Posterior vena cava (tissue), 2 donors: ENCODE measurements at places on chromosomes 12 and 14. TPM values are rescaled to one million over a fixed set of nuclear protein-coding genes. Genes with fewer than 3 reads are reported as not detected.

- DNase-seq = peak; percentile 92
Observed at GRCh38 chr14:89794096-89794495, 160.4 kb downstream of the EFCAB11 start.

DNA sequence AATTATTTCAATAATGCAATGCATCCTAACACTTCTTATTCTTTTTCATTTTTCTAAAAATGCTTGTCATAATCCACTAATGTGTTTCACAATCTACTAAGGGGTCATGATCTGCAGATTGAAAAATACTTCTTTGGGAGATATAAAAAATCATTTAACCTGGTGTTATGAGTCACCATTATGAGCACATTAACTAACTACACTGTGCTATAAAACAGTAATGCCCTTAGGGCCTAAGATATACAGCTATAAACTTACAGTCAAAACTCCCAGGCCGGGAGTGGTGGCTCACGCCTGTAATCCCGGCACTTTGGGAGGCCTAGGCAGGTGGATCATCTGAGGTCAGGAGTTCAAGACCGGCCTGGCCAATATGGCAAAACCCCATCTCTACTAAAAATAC lies 14.2 kb downstream of the ATXN2 start:
- DNase-seq = no peak

GRCh38 chr12:45637242-45637641 lies 92.3 kb upstream of the ARID2 start:
- DNase-seq = no peak

GRCh38 chr14:103315351-103315911 lies 18.6 kb upstream of the EIF5 start:
- DNase-seq = peak; percentile 76

DNA sequence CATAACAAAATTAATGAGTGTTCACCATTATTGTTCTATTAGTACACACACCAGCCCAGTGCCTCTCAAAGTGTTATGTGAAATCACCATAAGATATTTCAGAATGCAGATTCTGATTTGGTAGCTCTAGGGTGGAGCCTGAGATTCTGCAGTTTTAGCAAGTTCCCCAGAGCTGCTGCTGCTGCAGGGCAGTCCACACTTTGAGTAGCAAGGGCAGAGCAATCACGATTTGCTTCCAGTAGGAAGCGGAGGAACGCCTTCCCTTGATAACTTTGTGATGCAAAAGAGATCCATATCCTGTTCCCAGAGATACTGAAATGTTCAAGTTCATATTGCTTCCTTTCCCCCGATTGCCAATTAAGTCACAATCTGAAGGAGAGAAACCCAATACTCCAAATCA lies 57.9 kb downstream of the SLC17A8 start:
- no peak for DNase-seq

GRCh38 chr12:13547283-13547682 lies 350.8 kb downstream of the EMP1 start:
- no peak for DNase-seq

- no peak for DNase-seq
Observed at GRCh38 chr12:64004641-64005040, 160.1 kb downstream of the SRGAP1 start.

GRCh38 chr12:45774508-45775162 lies 45.1 kb downstream of the ARID2 start:
- no peak for DNase-seq

DNA sequence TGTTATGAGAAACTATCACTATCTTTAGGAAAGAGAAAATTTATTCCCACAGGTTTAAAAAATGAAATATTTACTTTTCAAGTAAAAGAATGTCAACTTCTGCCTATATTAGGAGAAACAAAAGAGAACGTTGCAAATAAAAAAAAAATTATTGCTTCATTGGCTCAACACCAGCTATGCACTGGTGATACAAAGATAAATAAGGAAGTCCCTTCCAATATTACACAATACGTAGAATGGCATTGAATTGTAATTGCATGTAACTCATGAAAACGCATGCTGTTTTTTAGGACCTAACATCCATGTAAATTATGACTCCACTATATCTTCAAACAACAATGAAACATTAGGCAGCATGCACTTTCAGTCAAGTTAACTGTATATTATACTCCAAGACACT lies 56.4 kb upstream of the RERGL start:
- DNase-seq = no peak

- no peak for DNase-seq
Observed at GRCh38 chr14:68949601-68949965, 29.5 kb downstream of the ACTN1 start.

DNA sequence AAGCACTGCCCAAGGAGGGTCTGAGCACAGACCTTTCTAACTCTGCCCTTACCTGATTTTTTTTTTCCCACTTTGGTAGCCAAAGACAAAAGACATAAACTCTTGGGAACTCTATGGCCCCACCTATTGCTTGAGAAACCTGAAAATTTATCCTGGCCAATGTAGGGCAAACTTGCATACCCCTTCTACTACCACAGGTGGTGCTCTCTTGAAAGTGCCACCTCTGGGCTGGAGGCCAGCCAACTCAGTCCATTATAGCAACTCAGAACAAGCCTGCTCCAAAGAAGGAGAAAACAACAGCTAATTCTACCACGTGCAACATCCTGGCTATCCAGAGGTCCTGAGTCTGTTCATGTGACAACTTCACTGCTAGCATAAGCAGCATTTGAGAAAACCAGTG lies 55.7 kb upstream of the ABCD2 start:
- no peak for DNase-seq

- no peak for DNase-seq
Observed at GRCh38 chr14:81285245-81285644, 64.5 kb upstream of the GTF2A1 start.

GRCh38 chr12:240566-240965 lies 22.1 kb downstream of the SLC6A13 start:
- peak; percentile 31 for DNase-seq

GRCh38 chr12:67650388-67651131 lies 2.0 kb downstream of the DYRK2 start:
- DNase-seq = no peak

GRCh38 chr14:93728651-93729016 lies 59.7 kb downstream of the PRIMA1 start:
- DNase-seq = peak; percentile 37

- DNase-seq = no peak
Observed at GRCh38 chr14:94691660-94692034, 78.3 kb downstream of the GSC start.

GRCh38 chr14:26255213-26255612 lies 342.6 kb downstream of the NOVA1 start:
- no peak for DNase-seq

GRCh38 chr12:15116086-15116485 lies 105.1 kb downstream of the RERG start:
- no peak for DNase-seq

DNA sequence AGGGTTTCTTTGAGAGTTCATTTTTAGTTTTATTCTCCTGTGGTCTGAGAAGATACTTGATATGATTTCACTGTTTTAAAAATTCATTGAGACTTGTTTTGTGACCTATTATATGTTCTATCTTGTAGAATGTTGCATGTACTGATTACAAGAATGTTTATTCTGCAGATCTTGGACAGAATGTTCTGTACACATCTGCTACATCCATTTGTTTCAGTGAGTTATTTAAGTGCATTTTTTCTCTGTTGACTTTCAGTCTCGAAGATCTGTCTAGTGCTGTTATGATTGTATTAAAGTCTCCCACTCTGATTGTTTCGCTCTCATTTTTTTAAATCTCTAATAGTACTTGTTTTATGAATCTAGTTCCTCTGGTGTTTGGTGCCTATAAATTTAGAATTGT lies 1319.8 kb downstream of the TMEM121 start:
- DNase-seq = no peak

DNA sequence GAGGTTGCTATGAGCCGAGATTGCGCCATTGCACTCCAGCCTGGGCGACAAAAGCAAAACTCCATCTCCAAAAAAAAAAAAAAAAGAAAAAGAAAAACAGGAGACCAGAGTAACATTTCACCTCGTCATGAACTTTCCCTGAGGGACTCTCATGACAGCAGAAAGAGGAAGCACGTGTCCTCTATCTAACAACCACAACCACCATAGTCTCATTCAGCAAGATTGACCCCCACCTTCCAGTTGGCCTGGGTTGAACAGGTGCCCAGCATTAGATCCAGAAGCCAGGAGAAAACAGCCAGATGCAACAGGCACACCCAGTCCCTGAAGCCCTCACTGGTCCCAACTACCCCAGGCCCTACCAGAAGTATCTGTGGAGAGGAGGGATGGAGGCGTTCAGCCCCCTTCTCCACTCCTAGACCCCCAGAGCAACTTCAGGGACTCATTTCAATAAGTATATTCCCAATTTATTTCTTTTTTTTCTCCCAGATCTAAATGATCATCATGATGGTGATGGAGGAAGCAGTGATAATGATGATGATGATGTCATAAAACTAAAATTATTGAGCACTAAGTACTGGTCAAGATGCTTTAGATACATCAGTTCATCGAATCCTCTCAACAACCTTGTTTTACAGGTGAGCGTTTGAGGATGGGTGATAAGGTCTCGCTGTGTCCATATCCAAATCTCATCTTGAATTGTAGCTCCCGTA lies 235.0 kb downstream of the EFCAB11 start:
- no peak for DNase-seq

- peak; percentile 38 for DNase-seq
Observed at GRCh38 chr12:113802000-113802749, 163.9 kb downstream of the RBM19 start.

DNA sequence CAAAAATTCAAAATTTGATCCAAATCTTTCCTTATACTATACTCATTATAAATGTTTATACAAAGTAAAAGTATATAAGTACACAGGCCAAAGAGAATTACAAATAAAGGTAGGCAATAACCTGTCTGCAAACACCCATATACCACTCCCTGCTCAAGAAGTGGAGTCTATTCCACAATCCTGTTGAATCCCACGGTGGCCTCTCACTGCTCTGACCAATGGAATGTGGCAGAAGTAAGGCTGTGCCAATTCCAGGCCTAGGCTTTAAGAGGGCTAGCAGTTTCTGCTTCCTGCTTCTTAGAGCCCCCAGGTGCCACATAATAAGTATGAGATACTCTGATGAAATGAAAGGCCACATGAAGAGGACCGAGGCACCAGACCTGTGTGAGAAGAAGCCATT lies 79.8 kb upstream of the CFL2 start:
- no peak for DNase-seq

GRCh38 chr12:34107781-34108404 lies 85.6 kb downstream of the ALG10 start:
- DNase-seq = no peak

Gene NTF3
- total RNA-seq = 16.1 TPM

Gene ZNF140
- 11.2 TPM for total RNA-seq

Gene PSMB5
- total RNA-seq = 78.8 TPM

Gene RIPK3
- total RNA-seq = 8.5 TPM

Gene KRT75
- not detected for total RNA-seq

Gene PCED1B
- 7.2 TPM for total RNA-seq

Gene ERC1
- total RNA-seq = 84.0 TPM

Gene TMEM116
- total RNA-seq = 6.1 TPM
